ENCODE measurements at places on chromosomes 12 and 14.

DNA sequence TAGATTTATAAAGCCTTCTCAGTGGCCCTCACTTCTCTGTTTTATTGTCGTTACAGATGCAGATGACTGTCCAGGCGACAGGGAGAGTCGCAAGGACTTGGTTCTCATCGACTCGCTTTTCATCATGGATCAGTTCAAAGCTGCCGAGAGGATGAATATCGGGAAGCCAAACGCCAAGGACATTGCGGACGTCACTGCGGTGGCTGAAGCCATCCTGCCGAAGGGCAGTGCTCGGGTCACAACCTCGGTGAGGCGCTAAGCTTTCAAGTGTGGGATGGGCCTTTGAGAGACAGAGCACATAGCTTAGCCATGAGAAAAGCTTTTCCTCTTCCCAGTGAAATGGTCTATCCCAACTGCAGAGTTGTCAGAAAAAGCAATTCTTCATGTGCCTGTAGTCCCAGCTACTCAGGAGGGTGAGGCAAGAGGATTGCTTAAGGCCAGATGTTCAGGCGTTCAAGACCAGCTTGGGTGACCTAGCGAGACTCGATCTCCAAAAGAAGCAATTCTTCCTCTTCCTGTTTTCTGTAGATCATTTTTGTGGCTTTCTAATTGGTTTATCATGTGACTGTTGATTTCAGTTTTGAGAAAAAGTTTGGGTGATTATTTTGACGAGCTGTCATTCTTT, 56.4 kb downstream of the EP400 start:
- no peak for DNase-seq

DNA sequence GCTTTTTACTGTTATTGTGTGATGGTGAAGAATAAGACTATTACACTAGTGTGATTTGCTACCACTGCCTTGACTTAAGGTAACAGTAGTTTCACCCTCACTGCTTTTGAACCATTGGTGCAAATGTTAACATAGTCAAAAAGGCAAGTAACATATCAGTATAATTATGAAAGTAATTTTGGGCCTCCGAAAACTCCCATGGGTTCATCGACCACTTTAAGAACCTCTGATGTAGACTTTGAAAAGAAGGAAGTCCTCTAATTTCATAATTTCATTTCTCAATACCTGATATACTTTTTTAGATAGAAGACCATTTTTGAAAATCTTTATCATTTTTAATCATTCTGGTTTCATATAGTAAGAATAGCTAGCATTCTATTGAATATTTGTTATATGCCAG, 57.7 kb downstream of the ETNK1 start:
- no peak for DNase-seq

DNA sequence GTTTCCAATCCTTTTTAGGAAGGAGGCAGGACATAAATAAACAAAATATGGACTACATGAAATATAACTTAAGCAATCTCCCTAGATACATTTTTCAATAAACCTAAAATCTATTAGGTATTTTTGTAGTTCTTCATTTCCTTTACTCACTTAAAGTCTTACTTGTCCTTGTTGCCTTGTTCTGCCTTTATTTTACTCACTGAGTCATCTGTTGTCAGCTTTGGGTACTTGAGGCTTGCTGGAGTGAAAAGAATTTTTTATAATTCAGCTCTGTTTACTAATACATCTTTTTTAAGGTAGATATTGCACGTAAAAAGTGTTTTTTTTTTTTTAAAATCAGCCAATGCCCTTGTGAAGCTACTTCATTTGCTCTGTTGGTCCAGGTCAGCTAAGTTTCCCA, 216.2 kb downstream of the PELI2 start:
- DNase-seq: no peak

DNA sequence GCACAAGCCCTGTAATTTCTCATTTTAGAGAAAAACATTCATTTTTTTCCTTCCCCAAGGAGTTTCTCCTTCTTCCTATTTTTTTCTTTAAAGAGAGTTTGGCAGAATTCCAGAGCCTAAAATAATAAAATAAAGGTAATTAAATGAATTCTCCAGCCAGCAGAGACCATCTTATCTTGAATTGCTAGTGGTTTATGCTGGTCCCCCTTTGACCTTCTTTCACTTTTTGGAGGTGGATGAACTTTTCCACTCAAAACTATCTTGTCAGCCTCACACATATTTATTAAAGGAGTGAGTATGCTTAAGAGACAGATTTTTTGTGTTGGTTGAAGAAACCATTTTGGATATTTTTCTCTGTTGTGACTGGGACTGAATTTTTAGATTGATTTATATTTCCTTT, 47.6 kb downstream of the ADIPOR2 start:
- DNase-seq: no peak

GRCh38 chr14:101590062-101590461, 28.8 kb downstream of the DIO3 start:
- no peak for DNase-seq

- DNase-seq: no peak
Observed at GRCh38 chr14:59869381-59870255, 958 bp downstream of the RTN1 start.

DNA sequence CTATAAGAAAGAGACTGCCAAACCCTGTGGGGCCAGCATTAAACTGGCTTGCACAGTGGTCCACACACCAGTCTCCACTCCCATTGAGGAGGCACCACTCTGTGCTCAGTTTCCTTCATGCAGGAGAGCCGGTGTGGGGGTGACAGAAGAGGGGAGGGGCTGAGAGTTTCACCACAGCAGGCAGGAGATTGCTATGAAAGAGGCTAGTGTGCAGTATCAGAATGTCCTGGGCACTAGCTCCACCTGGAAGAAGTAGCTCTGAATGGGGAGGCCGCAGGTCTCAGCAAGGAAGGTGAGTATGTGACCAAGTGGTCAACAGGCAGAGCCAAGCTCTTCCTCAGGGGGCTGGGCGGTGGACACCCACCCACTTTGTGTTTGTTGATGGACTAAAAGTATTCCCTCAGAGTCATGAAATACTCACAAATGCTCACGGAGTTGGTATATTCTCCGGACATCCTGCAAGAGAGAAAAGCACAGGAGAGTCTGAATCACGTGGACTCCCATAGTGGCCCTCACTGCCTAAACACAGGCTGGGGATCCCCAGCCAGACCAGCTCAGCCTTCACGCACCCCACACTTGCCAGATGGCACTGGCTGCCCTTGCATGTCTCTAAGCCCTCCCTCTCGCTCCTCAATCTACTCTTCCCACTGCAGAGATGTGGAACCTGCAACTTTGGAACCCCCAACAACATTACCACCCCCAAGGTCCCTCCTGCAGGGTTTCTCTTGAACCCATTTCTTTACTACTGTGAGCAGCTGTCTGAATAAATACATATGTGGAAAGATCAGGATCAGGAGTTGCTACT, 7.8 kb upstream of the KRT72 start:
- no peak for DNase-seq

GRCh38 chr14:101947577-101947903, 16.8 kb upstream of the DYNC1H1 start:
- DNase-seq: no peak

GRCh38 chr12:67740711-67741110, 92.2 kb downstream of the DYRK2 start:
- DNase-seq: no peak

- no peak for DNase-seq
Observed at GRCh38 chr12:1907652-1908611, 10.5 kb downstream of the CACNA2D4 start.

GRCh38 chr14:35539969-35540368, 6.0 kb downstream of the INSM2 start:
- DNase-seq: no peak

- DNase-seq: no peak
Observed at GRCh38 chr12:63325757-63326156, 174.8 kb upstream of the AVPR1A start.

DNA sequence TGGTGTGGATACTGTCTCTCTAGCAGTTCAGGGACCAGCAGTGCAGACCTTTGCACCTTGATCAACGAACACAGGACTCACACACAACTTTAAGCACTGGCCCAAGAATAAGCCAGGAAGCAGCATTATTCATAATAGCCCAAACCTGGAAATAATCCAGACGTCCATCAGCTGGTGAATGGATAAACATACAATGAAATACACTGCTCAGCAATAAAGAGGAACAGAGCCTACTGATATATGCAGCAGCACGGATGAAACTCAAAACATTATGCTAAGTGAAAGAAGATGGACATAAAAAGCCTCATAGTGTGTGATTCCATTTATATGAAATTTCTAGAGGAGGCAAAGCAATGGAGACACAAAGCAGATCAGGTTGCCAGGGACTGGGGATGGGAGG, 303.9 kb upstream of the FKBP4 start:
- DNase-seq: no peak

GRCh38 chr14:32472512-32473463, 143.7 kb downstream of the AKAP6 start:
- DNase-seq: no peak

DNA sequence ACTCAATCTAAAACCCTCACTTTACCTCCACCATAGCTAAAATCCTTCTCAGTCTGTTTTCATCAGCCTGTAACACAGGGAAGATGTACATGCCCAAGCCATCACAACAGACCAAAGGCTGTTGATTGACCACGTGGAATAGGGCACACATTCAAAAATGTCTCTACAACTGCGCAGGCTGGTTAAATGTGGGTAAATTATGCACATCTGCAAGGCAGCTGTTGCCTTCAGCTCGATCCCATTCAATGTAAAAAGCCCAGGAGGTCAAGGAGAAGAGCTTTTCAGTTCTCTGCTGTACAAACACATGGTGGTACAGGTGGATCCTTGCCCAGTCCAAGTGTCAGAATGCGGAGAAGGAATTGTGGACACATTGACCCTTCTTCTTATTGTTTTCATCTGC, 354.0 kb downstream of the FLRT2 start:
- DNase-seq: no peak

- no peak for DNase-seq
Observed at GRCh38 chr12:131242741-131243496, 289.2 kb downstream of the ADGRD1 start.

DNA sequence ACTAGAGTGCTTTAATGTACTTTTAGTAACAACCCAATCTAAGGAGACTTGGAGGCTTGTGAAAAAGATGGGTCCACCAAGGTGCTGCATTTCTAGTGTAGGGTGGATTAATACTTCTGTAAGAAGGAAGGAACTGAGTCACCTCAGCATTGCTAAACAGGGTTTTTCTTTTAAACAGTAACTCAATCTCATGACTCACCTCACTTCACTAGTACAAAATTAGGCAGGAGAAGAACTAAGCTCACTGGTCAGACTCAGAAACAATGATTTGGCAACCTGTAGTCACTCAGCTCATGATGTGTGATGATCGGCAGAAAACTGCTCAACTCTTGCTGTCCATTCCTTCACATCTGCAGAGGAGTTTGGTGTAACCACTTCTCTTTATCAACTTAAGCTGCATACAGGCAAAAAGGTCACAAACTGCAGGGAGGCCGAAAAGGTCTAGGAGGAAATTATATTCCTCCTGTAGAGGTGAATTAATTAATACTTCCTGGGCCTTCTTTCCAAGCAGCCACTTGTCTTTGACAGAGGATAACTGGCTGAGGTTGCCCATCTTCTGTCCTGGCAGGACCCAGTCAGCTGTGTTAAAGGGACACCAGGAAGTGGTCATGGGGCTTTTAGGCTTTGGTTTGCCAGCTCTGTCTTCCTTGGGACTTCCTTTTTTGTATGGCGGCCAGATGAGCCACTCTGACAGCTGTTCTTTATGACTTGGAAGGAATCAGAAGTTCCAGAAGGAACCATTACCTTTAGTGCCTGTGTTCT, 466.9 kb downstream of the FUT8 start:
- DNase-seq: no peak

GRCh38 chr12:39102474-39103209, 197.3 kb upstream of the CPNE8 start:
- DNase-seq: no peak

- DNase-seq: no peak
Observed at GRCh38 chr12:6765048-6765633, 1.0 kb upstream of the PTMS start.

GRCh38 chr12:121005346-121005815, 10.9 kb downstream of the C12orf43 start:
- peak; percentile 3 for DNase-seq

- DNase-seq: no peak
Observed at GRCh38 chr12:124264089-124264795, 30.7 kb upstream of the RFLNA start.

DNA sequence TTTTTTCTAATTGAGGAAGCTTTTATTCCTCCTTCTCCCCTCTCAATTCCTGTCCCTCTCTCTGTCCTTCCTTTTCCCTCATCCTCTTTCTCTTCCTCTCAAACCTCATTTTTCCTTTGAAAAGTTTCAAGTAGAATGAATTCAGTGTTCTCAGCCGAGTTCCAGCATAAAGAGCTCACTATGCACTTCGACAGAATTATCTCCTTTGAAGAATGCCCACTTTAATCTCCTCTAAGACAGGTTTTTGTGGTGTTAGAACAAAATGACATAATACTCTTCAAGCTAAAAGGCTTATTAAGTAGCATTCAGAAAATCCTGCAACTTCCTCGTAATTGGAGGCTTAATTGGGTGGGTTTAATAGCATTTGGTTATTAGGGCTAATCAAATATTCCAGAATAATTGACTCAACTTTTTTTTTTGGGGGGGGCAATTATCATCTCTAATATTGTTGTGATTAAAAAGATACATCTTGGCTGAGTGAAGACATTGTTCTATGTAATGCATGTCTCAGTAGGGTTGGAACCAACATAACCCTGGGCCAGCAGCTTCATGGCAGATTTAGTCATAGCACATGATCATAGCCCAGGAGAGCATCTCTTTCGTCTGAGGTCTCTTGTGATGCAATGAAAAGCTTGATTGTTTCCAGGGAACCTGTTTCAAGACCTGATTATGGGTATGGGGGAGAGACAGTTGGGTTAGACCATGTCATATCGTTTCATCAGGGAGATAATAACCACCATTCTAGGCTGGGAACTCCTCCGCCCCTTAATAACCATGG, 25.0 kb upstream of the SLC24A4 start:
- DNase-seq: no peak

GRCh38 chr14:96940009-96940408, 142.8 kb downstream of the VRK1 start:
- no peak for DNase-seq

DNA sequence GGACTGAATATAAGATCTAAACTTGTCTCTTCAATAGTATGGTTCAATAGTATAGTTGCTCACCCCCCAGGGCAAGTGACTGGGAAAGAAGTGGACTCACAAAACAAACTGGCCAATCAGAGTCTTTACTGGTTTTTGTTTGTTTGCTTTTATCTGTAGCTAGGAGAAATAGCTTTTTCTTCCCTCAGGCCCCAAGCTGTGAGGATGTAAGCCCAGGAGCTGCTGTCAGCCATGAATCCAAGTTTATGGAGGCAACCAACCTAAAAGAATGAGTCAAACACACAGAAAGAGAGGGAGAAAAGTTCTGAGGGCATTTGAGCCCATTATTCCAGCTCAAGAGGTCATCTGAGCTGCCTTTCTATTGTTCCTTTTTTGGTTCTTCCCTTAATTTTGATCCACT, 375.3 kb downstream of the BCAT1 start:
- no peak for DNase-seq

DNA sequence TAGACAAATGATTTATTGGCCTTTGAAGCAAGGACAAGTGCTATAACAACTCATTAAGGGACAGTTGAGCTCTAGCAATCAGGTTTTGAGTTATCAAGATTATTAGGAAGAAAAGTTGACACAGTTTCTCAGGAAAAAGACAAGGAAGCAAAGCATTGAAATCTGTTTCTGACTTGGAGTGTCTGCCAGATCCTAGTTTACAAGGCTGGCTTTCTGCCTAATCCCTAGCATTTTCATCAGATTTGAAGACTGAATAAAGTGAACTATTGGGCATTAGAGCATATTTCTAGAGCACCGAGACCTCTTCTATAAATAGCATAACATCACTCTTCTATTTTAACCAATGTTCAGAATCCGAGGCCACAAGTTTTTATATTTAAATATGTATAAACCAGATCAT, 7.0 kb downstream of the SYT1 start:
- DNase-seq: no peak

GRCh38 chr14:89420502-89420901, 3.5 kb upstream of the FOXN3 start:
- DNase-seq: no peak

Measured in bone marrow (tissue), 2 donors.